ENCODE measurements at places on chromosomes 2 and 18.

DNA sequence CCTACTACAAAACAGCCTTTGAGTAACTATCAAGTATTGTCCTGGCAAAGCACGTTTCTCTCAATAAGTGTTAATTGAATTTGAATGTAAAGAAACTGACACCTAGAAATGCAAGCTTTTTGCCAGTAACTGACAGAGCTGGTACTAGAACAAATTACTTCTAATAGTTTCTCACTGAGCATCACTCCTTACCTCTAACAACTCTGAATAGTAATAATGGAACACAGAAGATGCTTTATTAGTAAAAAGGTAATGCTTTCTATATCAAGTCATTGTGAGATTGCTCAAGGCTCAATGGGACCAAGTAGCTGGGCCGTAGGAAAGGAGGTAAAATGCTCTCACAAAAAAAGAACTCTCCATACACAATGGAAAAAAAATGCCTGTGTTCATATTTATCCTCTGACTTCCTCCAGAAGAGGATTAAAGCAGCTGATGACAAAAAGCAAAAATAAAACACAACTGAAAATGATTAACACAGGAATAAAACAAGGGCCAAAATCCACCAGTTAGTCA, 11.8 kb downstream of the RASGRP3 start:
- DNase-seq: no peak

DNA sequence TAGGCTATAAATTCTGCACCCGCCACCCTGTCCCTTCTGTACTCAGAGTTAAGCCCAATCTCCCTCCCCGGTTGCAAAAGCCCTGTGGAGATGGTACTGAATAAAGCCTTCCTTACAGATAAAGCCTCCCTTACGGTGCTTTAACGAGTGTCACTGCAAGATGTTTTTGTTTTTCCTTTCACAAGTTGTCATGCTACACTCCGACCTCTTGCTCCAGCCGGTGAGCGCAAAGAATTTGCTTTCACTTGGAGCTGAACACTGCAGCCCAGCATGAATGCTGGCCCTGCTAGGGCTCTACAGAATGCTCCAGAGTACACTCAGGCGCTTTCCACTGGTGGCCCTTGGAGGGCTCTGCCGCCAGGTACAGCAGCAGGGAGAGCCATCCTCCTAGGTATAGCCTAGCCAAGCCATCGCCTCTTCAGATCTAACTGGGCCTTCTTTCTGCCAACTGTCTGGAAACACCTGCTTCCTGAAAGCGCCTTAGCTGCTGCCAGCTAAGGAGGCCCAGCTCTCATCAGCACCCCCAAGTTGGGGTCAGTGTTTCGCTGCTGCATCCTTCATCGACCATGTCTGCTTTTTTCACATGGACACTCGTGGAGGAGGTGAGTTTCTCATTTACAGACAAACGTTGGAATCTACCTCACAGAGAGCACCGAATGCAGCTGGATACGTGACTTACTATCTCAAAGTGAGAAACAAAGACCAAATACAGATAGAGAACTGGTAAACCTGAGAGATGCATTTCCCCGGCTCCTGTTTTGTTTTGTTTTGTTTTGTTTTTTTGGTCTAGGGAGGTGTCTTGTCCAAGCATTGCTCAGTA, 13.4 kb upstream of the CREG2 start:
- no peak for DNase-seq

GRCh38 chr18:13649397-13650390, 76.7 kb downstream of the FAM210A start:
- no peak for DNase-seq

GRCh38 chr2:172889768-172890430, 154.3 kb downstream of the RAPGEF4 start:
- DNase-seq: no peak

DNA sequence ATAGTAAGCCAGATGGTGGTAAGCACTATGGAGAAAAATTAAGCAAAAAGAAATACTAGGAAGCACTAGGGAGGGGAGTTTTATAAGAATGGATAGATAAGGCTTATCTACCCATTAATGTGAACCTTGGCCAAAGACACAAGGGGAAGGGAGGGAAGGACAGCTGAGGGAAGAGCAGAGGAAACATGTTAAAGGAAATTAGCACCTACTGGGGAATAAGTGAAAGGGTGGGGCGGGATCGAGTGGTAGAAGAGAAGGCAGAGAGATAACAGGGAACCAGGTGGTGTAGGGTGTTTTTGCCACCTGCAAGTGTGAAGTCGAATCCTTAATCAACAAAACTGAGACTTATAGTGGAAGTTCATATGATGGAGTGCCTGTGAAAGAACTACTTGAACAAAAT, 1.7 kb downstream of the UNC80 start:
- DNase-seq: no peak

GRCh38 chr2:118539290-118539689, 308.2 kb downstream of the EN1 start:
- DNase-seq: no peak

DNA sequence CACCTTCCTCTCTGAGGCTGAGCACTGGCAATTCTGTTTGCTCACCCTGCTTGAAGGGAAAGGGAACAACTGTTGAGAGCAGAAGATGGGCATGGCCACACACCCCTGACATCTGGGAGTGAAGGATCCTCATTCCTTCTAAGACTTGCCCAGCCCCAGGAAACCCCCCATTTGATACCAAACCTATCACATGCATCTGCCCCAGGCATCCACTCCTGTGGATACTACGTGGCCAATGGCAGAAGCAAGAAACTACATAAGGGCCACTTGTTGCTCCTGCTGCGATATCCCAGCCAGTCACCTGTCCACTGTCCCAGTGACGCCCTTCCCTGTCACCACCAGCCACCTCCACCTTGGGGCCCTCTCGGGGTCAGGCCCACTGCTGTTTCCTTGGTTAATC, 185.2 kb downstream of the SMAD2 start:
- no peak for DNase-seq

GRCh38 chr2:32482471-32482870, 125.6 kb downstream of the BIRC6 start:
- no peak for DNase-seq

DNA sequence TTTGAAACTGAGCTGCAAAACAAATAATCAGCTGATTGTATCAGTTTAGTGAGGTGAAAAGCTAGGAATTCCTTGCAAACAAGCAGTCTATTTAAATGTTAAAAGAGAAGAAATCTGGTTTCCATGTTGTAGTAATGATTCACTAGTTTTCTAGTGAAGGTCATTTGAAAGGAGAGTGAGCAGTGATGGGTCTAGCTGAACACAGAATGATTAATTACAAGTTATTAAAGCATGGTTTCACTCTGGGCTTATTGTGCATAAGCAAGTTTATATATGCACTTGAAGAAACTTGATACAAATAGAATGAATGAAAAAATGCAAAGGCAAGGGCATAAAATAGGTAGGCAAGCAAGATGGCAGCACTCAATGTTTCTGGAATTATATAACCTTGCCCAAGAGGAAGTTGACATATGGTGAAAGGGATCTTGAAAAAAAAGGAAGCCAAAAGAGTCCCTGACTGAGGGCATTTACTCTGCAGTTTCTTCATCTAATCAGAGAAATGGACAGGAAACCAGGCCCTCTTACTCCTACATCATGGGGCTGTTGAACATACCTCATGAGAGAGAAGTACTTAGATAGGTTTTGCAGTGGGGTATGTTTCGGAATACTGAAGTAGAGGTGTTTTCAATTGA, 53.2 kb downstream of the PLCL1 start:
- no peak for DNase-seq

DNA sequence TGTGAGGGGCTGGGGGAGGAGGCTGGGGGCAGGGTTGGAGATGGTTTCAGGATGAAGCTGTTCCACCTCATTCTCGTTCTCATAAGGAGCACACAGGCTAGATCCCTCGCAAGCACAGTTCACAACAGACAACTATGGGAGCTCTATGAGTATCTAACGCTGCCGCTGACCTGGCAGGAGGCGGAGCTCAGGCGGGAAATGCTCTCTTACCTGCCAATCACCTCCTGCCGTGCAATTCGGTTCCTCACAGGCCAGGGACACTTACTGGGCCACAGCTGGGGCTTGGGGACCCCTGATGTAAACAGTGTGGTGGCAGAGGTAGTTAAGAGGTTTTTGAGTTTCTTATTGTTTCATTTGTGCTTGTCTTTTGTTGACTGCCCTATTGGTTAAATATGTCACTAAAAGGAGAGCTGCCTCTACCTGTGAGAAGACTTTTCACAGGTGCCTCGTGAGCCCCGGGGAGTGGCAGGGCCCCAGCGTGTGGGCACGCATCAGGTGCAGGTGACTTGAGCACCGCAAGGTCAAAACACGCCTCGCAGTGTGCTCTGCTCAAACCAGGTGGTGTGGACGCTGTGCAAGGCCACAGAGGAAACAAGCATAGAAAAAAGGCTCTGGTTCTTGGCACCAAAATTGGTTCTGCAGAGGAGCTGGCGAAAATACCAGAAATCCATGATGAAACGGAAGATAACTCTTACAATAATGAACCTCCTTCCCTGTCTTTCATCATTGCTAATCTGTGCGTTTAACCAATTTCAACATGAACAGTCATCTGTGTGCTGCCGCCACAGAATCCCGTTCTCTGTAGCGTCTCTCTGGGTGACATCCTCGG, 10.2 kb downstream of the MLPH start:
- DNase-seq: no peak

DNA sequence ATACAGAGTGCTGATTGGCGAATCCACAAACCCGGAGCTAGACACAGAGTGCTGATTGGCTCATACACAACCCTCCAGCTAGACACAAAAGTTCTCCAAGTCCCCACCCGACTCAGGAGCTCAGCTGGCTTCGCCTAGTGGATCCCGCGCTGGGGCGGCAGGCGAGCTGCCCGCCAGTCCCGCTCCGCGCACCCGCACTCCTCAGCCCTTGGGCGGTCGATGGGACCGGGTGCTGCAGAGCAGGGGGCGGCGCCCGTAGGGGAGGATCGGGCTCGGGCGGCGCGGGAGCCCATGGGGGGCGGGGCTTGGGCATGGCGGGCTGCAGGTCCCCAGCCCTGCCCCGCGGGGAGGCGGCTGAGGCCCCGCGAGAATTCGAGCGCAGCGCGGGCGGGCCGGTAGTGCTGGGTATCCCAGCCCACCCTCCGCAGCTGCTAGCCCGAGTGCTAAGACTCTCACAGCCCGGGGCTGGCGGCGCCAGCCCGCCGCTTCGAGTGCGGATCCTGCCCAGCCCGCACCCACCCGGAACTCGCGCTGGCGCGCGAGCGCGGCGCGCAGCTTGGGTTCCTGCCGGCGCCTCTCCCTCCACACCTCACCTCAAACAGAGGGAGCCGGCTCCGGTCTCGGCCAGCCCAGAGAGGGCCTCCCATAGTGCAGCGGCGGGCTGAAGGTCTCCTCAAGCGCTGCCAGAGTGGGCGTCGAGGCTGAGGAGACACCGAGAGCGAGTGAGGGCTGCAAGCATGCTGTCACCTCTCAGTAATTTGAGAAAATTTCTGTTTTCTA, 75.5 kb upstream of the ATP5MC3 start:
- no peak for DNase-seq

DNA sequence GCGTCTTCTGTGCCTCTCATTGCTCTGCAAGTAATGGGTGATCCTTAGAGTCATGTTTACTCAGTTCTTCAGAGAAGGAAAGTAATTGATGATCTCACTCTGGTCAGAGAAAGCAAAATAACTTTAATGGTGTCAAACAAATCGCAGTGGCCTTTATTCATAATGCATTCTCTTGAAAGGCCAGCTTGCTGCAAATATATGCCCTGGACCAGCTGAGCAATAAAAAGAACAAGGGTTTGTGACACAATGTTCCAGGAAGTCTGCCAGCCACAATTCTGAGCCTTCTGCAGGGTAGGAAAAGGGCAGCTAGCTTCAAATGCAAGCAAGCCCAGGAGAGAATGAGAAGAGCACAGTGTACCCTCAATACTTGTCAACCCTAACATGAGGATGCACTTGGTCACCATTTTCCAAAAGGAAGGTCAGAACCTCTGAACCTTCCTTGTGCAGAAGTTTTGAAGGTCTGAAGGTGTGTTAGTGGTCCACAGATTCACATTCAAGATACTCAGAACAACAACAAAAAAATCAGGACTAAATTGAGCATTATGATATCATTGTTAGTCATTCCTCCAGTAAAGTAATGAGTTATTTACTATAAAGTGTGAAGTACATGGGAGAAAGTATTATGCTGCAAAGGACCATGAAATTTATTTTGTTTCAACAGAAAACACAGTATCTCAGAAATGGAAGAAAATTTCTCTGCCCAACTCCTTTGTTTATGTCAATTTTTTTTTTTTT, 355.6 kb downstream of the PAX3 start:
- DNase-seq: no peak

DNA sequence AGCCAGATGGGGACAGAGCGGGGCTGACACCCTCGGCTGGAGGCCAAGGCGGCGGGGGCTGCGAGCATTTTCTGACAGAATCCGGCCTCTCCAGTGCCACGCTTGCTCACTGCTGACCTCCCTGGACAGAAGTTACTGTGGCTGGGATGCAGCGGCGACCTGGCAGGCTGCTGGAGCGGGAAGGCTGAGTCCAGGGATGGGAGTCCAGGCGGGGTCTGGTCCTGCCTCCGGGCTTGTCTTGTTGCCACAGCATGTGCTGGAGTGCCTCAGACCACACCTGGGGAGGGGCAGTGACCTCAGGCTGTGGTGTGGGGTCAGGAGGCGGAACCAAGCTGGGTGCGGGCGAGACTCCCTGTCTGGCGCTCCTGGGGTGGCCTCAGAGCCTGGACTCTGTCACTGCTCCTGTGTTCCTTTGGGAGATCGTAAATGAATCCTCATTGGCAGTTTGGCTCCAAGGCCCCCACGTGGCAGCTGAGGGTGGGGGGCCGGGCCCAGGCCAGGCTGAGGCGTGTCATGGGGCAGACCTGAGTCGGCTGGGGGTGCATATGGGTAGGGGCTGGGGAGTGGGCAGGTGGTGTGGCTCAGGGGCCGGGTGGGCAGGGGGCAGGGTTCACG, 5.5 kb downstream of the BOK start:
- no peak for DNase-seq

GRCh38 chr2:222796413-222797103, 64.3 kb upstream of the ACSL3 start:
- no peak for DNase-seq

GRCh38 chr2:207390302-207391095, 139.3 kb upstream of the CREB1 start:
- DNase-seq: no peak

DNA sequence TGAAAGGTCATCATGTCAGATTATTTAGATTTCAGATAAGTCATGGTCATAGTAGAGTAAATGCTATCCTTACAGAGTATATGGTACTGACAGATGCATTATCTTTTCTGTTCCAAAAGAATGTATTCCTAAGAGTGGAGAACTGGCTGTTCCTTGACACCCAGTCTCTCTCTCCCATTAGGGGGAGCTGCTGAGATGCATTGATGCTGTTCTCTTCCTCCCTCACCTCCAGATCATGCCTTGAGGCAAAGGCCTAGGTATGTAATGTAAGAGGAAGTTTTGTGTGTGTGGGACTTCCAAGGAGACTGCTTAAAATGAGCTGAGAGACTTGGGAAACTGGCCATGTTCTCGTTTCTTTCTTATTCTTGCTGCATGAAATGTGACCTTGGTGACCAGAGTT, 979.5 kb upstream of the CELF4 start:
- no peak for DNase-seq

- DNase-seq: no peak
Observed at GRCh38 chr18:33750366-33750765, 172.3 kb downstream of the ASXL3 start.

- DNase-seq: no peak
Observed at GRCh38 chr2:53033411-53033810, 734.2 kb upstream of the CHAC2 start.

GRCh38 chr2:187912950-187913349, 358.7 kb upstream of the TFPI start:
- no peak for DNase-seq

GRCh38 chr18:23037646-23038045, 97.6 kb upstream of the CABLES1 start:
- no peak for DNase-seq

Measured in stimulated activated CD8-positive, alpha-beta memory T cell treated with anti-CD3 and anti-CD28 coated beads, Interleukin-2, amount 100 ng/mL, for 1 hour (primary cell).